ENCODE measurements at places on chromosomes 2 and 18.

DNA sequence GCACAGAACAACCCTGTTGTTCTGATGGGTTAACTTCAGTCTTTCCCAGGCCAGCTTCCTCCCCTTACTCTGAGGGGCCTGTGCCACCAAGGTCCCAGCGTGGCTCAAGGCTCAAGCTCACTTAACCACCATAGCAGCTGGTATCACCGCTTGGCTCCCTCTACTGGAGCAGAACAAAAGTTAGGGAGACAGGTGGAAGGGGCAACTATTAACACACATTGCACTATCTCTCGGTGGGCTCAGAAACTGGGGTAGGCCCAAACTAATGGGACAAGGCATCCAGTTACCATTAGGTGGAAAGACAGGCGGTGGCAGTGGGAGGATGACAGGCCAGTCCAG is 88.7 kb upstream of the ATL2 start:
- no peak for DNase-seq

- DNase-seq = no peak
Measured at GRCh38 chr18:31129398-31130115, 27.3 kb upstream of the DSC2 start.

- DNase-seq = no peak
Measured at GRCh38 chr2:68698567-68699377, 35.8 kb upstream of the ARHGAP25 start.

- DNase-seq = no peak
Measured at GRCh38 chr2:28293416-28293815, 99.2 kb upstream of the FOSL2 start.

DNA sequence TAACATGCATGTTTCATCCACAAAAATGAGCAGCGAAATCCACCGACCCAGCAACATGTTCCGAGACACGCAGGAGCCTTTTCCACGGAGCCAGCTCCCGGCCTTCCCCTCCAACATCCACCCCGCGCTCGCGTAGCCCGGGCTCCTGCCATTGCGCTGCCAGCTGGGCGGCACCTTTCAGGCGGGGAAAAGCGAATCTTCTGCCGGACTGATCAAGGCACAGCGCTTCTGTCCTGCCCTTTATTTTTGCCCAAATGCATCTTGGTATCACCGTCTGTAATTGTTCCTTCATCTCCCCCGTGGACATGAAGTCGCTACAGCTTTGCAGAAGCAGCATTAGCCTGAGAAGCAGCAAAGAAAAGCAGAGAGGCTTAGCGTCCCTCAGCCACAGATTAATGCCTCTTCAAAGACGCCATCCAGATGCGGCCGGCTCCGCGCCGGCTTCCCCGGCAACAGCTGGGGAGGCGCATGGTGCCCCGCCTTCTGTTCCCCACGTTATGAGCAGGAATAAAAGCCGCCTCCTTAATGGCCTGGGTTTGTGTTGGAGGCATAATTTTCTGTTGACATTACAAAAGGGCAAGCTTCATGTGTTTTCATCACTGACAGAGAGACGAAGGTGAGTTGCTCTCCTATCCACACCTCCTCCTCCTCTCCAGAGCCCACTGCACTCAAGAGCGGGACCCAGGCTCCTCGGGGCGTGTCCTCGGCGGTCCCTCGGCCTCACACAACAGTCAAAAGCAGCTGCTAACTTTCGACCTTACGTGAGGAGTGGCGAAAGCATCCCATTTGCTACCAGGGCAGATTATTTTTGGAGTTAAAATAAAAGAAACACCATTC is 122.1 kb upstream of the SALL3 start:
- no peak for DNase-seq

DNA sequence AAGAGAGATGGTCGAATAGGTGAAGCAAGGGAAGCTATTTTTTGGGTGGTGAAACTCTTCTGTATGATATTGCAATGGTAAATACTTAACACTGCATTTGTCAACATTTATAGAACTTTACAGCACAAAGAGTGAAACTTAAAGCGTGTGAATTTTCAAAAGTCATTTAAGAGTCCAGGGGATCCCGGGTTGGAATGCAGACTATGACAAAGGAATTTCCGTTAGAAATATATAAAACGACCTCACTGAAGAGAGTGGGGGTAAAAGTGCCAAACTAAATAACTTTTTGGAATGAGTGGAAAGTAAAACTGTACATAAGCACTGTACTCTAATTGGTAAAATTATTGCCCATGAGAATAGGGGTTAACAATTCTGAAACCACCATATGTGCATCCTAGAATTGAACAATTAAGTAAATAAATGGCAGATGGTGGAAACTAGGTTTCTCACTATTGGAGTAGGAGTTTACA is 191.0 kb upstream of the FN1 start:
- no peak for DNase-seq

GRCh38 chr2:69453475-69454129 is 16.4 kb upstream of the NFU1 start:
- DNase-seq = no peak

Data from GF-D8 (cell line).